ENCODE measurements at places on chromosomes 2 and 18. TPM values are rescaled to one million over a fixed set of nuclear protein-coding genes. Genes with fewer than 3 reads are reported as not detected.

GRCh38 chr18:35616664-35617423, 35.3 kb downstream of the GALNT1 start:
- no peaks in the 10 kb centered on the region for H3K36me3 ChIP-seq
- peak overlapping the region; percentile 98 for H3K27ac ChIP-seq
- peaks cover 83% of the 10 kb centered on the region for H3K4me1 ChIP-seq
- DNase-seq: peak; percentile 95
- H3K4me3 ChIP-seq: no peak overlapping the region

- no peak overlapping the region for H3K27ac ChIP-seq
- H3K4me3 ChIP-seq: no peak overlapping the region
- no peaks in the 10 kb centered on the region for H3K36me3 ChIP-seq
- no peak for DNase-seq
- H3K4me1 ChIP-seq: no peaks in the 10 kb centered on the region
Measured at GRCh38 chr2:119010336-119010735, 68.3 kb downstream of the MARCO start.

DNA sequence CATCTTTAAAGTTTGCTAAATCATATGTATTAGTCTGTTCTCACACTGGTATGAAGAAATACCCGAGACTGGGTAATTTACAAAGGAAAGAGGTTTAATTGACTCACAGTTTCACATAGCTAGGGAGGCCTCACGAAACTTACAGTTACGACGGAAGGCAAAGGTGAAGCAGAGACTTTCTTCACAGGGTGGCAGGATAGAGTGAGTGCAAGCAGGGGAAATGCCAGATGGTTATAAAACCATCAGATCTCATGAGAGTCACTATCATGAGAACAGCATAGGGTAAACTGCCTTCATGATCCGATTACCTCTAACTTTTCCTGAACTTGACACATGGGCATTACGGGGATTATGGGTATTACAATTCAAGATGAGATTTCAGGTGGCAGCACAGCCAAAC, 1075.2 kb upstream of the NRXN1 start:
- H3K4me1 ChIP-seq: no peaks in the 10 kb centered on the region
- H3K27ac ChIP-seq: no peak overlapping the region
- DNase-seq: no peak
- H3K36me3 ChIP-seq: no peaks in the 10 kb centered on the region

DNA sequence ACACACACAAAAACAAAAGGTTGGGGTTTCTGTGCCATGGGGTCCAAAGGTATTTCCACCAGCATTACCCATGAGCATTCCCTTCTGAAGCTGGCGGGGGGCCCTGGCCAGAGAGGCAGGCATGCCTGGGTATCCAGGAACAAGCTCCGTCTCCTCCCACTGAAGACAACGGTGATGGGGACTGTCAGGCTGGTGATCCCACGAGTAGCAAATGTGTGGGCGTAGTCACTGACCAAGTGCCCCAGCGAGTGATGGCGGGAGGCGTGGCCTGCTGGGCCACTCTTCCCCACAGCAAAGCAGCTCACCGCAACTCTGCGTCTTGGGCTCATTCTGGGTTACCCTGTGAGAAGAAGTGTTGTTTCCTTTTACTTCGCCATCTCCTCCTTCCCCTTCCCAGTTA, 270.6 kb downstream of the CDCA7 start:
- no peaks in the 10 kb centered on the region for H3K36me3 ChIP-seq
- H3K4me3 ChIP-seq: no peak overlapping the region
- no peak for DNase-seq

DNA sequence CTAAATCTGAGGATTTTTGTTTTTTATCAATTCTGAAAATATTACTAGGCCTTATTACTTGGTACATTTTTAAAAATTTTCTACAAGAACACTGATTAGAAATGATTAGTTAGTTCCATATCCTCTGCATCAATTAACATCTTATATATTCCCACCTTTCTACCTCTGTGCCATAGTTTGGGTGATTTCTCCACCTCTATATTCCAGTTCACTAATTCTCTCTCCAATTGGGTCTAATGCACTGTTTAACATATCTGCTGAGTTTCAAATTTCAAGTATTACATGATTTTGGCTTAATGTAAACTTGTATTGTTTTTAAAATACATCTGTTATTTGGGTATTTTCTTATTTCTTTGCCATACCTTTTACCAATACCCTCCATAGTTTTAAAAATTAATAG, 705.7 kb upstream of the SALL3 start:
- no peak overlapping the region for H3K27ac ChIP-seq
- no peak for DNase-seq
- H3K4me3 ChIP-seq: no peak overlapping the region
- no peaks in the 10 kb centered on the region for H3K36me3 ChIP-seq
- no peaks in the 10 kb centered on the region for H3K27me3 ChIP-seq
- no peaks in the 10 kb centered on the region for H3K4me1 ChIP-seq

GRCh38 chr2:71876542-71877451, 270.9 kb downstream of the CYP26B1 start:
- H3K27me3 ChIP-seq: no peaks in the 10 kb centered on the region
- no peak for DNase-seq
- no peaks in the 10 kb centered on the region for H3K36me3 ChIP-seq
- H3K27ac ChIP-seq: no peak overlapping the region

DNA sequence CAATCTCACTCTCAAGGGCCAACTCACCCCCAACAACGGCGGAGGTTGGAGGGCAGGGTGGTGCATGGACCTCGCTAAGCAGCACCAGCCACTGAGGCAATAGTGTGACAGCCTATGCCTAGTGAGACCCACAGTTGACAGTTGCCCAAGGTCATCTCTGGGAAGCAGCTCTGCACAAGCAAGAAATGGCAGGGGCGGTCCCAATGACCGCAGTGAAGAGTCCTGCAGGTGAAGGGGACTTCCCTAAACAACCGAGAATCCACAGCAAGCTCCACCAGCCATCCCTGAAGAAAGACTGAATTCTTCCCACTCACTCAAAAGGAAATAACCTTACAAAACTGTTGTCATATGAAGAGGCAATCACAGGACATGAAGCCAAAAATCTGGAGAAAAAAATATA, 313.4 kb upstream of the ID2 start:
- H3K36me3 ChIP-seq: no peaks in the 10 kb centered on the region
- no peak overlapping the region for H3K4me3 ChIP-seq
- DNase-seq: no peak
- H3K27ac ChIP-seq: no peak overlapping the region

DNA sequence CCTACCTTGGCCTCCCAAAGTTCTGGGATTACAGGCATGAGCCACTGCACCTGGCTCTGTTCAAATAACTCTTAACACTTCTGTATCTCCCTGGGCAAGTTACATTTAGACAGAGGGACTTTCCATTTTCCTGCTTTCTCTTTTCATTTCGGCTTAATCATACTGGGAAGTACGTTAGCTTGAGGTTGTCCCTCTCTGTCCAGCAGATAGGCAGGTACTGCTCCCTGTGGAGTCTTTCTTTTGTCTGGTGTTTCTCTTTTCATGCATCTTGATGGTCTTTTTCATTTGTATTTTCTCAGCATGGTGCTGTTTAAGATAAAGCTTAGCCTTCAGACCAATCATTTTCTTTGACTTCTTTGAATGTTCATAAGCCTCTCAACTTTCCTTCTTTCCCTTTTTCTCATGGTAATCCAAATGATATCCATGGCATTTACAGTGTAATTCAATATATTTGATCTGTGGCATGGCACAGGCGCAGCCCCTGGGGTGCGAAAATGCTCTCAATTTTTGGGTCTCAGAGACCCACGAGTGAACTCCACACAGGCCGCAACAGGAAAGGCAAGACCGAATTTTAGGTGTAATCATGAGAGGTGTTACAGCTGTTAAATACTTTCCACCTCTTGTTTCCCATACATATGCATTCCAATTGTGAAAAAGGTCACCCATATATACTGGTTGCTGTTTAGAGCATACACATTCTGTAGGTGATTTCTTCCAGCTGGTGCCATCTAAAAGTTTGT, 99.9 kb upstream of the MYO3B start:
- no peak overlapping the region for H3K27ac ChIP-seq
- H3K36me3 ChIP-seq: no peaks in the 10 kb centered on the region
- no peak for DNase-seq
- H3K4me3 ChIP-seq: no peak overlapping the region

DNA sequence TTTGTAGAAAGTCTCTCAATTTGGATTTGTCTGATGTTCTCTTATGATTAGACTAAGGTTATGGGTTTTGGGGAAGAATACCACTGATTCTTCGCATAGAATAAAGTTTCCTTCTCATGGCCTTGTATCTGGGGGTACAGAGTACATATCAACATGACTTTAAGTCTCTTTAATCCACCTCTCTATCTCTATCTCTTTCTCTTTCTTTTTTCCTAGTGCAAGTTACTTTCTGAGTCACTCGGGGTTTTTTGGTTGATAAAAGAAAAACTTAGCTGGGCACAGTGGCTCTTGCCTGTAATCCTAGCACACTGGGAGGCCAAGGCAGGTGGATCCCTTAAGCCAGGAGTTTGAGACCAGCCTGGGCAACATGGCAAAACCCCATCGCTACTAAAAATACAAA, 100.1 kb upstream of the MAP4K3 start:
- H3K27me3 ChIP-seq: peaks cover 3% of the 10 kb centered on the region
- DNase-seq: no peak
- no peaks in the 10 kb centered on the region for H3K36me3 ChIP-seq
- no peak overlapping the region for H3K4me3 ChIP-seq
- H3K4me1 ChIP-seq: no peaks in the 10 kb centered on the region

GRCh38 chr2:211077216-211077767, 520.9 kb downstream of the CPS1 start:
- DNase-seq: no peak
- no peak overlapping the region for H3K27ac ChIP-seq
- H3K27me3 ChIP-seq: no peaks in the 10 kb centered on the region
- no peak overlapping the region for H3K4me3 ChIP-seq
- no peaks in the 10 kb centered on the region for H3K36me3 ChIP-seq

CAPN13 gene
- not detected for total RNA-seq

GRCh38 chr18:55269622-55270021, 310.4 kb upstream of the CCDC68 start:
- DNase-seq: peak; percentile 65
- peaks cover 61% of the 10 kb centered on the region for H3K4me1 ChIP-seq
- H3K27me3 ChIP-seq: no peaks in the 10 kb centered on the region
- no peak overlapping the region for H3K4me3 ChIP-seq
- H3K36me3 ChIP-seq: peaks cover 23% of the 10 kb centered on the region
- no peak overlapping the region for H3K27ac ChIP-seq

DNA sequence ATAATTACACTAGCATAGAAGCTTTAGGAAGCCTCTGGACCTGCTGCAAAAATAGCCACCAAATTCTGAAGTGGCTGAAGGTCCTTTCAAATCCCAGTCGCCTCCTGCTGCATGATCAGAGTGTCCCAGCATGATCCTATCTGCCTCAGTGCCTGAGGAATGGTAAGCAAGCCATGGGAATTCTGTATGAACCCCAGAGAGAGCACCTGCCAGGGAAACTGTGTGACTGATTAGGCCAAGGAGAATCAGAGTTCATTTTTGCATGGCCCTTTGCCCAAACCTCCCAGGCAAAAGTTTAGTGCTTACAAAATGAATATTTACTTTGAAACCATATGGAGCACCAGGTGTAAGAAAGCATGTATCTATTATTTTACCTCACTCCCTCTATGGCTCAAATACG, 221.4 kb downstream of the ARL4C start:
- no peaks in the 10 kb centered on the region for H3K4me1 ChIP-seq
- no peak for DNase-seq
- H3K27ac ChIP-seq: no peak overlapping the region
- H3K27me3 ChIP-seq: peaks cover 2% of the 10 kb centered on the region
- H3K4me3 ChIP-seq: no peak overlapping the region

GRCh38 chr2:103152556-103152955, 390.7 kb downstream of the TMEM182 start:
- no peaks in the 10 kb centered on the region for H3K4me1 ChIP-seq
- no peak for DNase-seq
- no peak overlapping the region for H3K4me3 ChIP-seq
- H3K36me3 ChIP-seq: no peaks in the 10 kb centered on the region
- H3K27ac ChIP-seq: no peak overlapping the region

DNA sequence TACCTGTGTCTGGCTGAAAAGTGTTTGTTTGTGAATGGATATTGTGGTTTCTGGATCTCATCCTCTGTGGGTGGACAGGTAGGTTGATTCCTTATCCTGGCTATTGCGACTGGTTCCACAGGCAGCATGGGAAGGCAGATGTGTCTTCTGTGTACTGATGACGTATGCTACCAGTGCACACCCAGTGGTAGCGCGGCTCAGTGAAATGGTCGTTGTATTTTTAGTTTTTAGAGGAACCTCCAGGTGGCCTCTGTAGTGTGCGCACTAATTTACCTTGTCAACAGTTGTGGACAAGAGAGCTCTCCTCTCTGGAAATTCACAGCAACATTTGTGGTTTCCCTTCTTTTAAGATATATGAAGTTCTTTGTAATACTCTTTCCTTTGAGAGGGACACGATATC, 52.5 kb downstream of the CCDC74A start:
- no peaks in the 10 kb centered on the region for H3K4me1 ChIP-seq
- no peaks in the 10 kb centered on the region for H3K36me3 ChIP-seq
- no peak overlapping the region for H3K27ac ChIP-seq
- peaks cover 7% of the 10 kb centered on the region for H3K27me3 ChIP-seq
- H3K4me3 ChIP-seq: no peak overlapping the region
- no peak for DNase-seq

GRCh38 chr2:44459739-44460138, 98.0 kb downstream of the CAMKMT start:
- H3K27me3 ChIP-seq: no peaks in the 10 kb centered on the region
- DNase-seq: no peak
- no peaks in the 10 kb centered on the region for H3K4me1 ChIP-seq
- no peaks in the 10 kb centered on the region for H3K36me3 ChIP-seq
- H3K4me3 ChIP-seq: no peak overlapping the region
- no peak overlapping the region for H3K27ac ChIP-seq

DNA sequence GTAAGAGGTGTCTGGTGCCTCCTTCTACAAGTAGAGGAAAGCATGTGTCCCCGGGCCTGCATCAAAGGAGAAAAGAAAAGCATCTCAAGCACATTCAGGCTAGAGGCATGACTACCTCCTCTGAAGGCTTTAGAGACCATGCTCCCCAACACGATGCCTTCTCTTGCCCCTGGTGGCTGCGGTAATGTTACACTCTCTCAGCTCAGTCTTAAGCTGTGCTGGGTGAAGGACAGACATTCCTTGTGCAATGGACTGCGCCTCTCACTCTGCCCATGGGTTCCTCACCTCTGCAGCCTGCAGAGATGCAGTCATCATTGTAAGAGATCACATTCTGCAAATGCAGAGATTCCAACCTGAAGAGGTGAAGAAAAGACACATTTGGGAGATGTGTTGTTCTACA, 148.2 kb upstream of the HNRNPA3 start:
- no peaks in the 10 kb centered on the region for H3K4me1 ChIP-seq
- no peak overlapping the region for H3K4me3 ChIP-seq
- no peak for DNase-seq
- H3K27me3 ChIP-seq: no peaks in the 10 kb centered on the region
- no peak overlapping the region for H3K27ac ChIP-seq
- no peaks in the 10 kb centered on the region for H3K36me3 ChIP-seq

Data from endothelial cell of umbilical vein (primary cell).